ENCODE measurements at places on chromosomes 5 and 9. TPM values are rescaled to one million over a fixed set of nuclear protein-coding genes. Genes with fewer than 3 reads are reported as not detected.

HTR4 gene
- total RNA-seq: not detected

LVRN gene
- total RNA-seq: 0.14 TPM

NTRK2 gene
- total RNA-seq: 1.5 TPM

DOCK8 gene
- total RNA-seq: 0.15 TPM

GRCh38 chr9:92669527-92669889 lies 423 bp downstream of the IPPK start:
- peak; percentile 14 for DNase-seq

- no peak for DNase-seq
These were observed 235.2 kb downstream of the EPB41L4A start for GRCh38 chr5:112183874-112184273.

DNA sequence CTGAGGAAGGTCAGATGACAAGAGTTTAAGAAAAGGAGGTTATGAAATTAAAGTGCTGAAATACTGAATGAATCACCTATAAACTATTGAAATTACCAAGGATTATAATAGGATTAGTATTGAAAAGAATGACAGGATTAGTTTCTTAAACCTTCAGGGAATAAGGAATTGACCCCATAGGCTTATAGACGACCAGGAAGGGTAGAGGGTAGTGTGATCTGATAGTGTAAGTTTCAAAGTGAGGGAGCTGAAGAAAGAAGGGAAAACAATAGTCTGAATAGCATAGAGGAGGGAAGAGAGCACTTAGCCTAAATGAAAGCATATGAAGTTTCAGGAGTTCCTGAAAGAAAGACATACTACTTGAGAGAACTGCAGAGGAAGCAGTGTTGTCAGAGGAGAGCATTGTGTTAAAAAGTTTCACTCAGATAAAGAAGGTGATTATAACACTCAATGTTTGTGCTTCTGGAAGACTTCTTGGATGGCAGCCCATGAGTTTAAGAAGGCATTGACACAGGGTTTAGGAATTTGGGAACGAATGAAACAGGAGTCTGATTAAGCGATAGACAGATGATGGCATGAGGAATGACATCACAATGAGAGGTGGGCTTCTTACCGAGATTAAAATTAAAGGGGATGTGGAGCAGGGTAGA lies 557.9 kb upstream of the GRAMD2B start:
- no peak for DNase-seq

GRCh38 chr5:168137265-168137664 lies 154.2 kb upstream of the WWC1 start:
- DNase-seq: no peak

DNA sequence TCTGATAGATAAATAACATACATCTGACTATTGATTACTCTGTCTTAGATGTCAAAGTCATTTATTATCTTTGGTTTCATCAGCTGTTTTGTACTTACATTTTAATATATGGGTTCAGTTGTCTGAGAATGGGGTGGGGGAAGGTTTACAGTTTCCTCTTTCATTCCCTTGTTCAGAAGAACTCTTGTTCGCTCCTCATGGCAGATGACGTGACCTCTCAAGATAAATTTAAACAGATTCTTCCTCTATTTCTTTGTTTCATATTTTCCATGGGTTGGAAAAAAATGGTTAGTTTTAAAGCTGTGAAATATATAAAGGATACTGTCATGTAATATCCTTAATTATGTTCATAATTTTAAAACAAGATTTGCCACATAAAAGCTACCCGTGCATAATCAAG lies 61.4 kb downstream of the TSSK1B start:
- DNase-seq: no peak

DNA sequence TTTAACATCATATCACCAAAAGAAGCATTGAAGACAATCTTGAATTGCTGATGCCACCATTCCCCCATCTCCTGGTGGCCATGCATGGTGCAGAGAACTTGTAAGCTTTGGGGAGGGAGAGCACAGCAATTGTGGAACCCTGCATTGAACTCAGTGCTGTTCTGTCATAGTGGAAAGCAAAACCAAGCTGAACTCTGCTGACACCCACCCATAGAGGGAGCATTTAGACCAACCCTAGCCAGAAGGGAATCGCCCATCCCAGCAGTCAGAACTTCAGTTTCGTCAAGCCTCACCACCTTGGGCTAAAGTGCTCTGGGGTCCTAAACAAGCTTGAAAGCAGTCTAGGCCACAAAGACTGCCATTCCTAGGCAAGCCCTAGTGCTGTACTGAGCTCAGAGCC lies 37.4 kb upstream of the RUSC2 start:
- no peak for DNase-seq

GRCh38 chr5:38719403-38719802 lies 126.4 kb upstream of the OSMR start:
- no peak for DNase-seq

DNA sequence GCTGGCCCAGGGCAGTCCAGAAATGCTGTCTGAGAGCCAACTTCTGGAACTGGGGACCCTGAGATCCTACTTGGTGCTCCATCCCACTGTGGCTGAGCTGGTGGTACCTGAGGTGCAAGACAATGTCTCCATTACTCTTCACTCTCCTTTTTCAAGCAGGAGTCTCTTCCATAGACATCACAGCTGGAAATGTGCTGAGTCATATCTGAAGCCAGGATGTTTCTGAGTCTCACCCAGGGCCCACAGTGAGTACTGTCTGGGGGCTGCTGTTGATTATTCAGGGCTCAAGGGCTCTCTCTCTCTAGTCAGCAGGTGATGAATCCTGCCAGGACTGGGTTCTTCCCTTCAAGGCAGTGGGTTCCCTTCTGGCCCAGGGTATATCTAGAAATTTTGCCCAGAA lies 145.2 kb upstream of the TAS2R1 start:
- no peak for DNase-seq

- no peak for DNase-seq
These were observed 126.7 kb downstream of the ARSB start for GRCh38 chr5:78858364-78858763.

GRCh38 chr5:17806818-17807468 lies 172.7 kb downstream of the TAF11L14 start:
- DNase-seq: no peak

- no peak for DNase-seq
These were observed 44.8 kb upstream of the EGFL7 start for GRCh38 chr9:136617746-136618579.

DNA sequence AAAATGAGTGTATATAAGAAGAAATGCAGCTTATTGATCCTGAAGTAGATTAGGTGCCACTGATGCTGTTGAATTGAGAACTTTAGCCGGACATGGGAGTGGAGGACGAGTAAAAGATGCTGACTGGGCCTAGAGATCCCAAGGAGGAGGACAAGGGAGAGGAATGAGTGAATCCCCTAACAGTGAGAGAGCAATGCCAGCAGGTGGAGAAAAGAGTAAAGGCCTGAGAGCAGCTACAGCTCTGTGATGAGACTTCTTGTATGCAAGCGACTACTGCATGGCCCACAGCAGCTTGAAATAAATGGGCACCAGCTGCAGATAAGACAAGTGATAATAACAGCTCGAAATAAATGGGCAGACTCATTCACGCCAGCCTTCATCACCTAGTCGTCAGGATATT lies 44.5 kb upstream of the JMY start:
- DNase-seq: no peak

GRCh38 chr5:178404987-178405386 lies 172.4 kb upstream of the PHYKPL start:
- no peak for DNase-seq

GRCh38 chr5:102200861-102201260 lies 95.2 kb downstream of the SLCO4C1 start:
- no peak for DNase-seq

- peak; percentile 19 for DNase-seq
These were observed 13.9 kb upstream of the FNIP1 start for GRCh38 chr5:131810510-131811249.

DNA sequence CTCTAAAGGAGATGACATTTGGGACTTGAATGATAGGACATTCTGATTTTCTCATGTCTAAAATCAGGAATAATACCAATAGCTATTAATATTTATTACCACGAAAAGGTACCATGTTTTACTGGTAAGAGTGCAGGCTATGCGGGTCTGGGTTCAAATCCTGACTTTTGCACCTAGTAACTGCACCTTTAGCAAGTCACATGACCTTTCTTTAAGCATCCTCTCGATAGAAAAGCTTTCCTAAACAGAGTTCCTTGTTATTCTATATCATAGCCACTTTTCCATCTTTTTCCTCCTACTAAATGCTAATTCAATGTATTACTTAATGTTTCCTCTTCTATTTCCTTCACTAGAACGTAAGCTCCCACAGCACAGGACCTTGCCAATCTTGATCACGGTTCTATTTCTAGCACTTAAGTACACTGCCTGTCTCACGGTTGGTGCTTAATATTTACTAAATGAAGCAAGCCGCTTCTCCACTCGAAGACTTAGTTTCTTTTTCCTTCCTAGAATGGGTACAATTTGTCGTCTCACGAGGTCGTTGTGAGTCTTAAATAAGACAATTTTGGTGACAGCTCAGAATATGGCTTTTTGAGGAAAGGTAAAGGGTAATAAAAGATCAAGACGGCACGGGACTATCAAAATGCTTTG lies 816 bp downstream of the RBM18 start:
- no peak for DNase-seq

All from Calu3 (cell line).